ENCODE measurements at places on chromosomes 13 and 19. TPM values are rescaled to one million over a fixed set of nuclear protein-coding genes. Genes with fewer than 3 reads are reported as not detected.
A peak's percentile ranks its signal among the peaks of the same experiment; 100 is the strongest.

IFNL1 gene
- not detected for total RNA-seq

TMEM238 gene
- 2.0 TPM for total RNA-seq

CYP2F1 gene
- total RNA-seq, result not detected

ADAMTSL5 gene
- 0.57 TPM for total RNA-seq

TNNI3 gene
- 4.5 TPM for total RNA-seq

CPAMD8 gene
- not detected for total RNA-seq

DNA sequence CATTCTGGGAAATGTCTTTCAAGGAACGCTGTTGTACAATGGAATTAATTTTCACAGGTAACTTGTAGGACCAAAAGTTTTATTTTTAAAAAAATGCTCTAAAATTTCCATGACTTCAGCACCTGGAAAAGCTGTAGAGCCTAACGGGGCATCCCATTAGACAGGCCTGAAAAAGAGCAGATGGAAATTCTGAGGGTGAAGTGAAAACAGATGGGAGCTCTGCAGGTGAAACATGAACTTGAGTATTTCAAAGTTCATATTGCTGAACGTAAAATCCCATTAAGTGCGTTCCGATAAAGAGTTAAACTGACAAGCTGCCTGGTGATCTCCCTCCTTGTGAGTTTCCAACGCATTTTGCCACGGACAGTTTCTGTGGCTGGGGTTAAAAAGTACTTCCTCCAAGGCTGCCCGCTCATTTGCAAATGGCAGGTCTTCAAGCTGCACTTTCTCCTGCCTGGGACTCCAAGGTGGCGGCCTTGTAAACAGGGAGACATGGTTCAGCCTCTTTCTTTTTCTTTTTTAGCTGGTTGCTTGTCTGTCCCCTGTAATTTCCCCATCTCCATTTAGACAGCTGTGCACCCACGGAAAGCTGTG, 450.4 kb downstream of the FGF9 start:
- no peak for DNase-seq

DNA sequence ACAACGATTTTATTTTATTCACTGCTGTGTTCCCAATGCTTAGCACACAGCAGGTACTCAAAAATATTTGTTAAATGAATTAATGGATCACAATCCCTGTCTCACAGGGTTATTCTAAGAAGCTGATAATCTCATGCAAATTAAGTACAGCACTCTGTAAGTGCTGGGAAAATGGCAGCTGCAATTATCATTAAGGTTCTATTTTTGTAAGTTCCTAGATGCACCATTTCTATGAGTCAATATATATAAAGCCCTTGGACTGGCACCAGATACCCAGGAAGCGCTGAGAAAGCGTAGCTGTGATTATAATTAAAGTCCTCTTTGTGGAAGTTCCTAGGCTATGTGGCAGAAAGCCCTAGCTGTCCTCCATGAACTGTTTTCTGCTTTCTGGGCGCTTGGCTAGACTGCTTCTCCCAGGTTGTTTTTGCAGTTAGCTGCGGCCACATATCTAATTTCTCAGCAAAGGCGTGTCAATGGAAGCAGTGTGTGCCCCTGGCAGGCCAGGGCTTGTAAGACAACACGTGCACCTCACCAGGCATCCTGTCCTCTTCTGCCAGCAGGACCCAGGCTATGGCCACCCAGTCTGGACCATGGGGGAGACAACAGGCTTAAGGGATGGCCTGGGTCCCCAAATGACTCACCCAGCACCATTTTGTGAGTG, 5.2 kb upstream of the SRRM5 start:
- DNase-seq, result no peak

GRCh38 chr13:50574731-50575130, 268.8 kb downstream of the DLEU7 start:
- no peak for DNase-seq

- DNase-seq, result peak; percentile 78
Measured at GRCh38 chr13:113208421-113209335, at the start of gene PCID2. TSS of gene PCID2 (minus strand) at chr13:113208669. CDS start at chr13:113208634, 35 bp downstream.

DNA sequence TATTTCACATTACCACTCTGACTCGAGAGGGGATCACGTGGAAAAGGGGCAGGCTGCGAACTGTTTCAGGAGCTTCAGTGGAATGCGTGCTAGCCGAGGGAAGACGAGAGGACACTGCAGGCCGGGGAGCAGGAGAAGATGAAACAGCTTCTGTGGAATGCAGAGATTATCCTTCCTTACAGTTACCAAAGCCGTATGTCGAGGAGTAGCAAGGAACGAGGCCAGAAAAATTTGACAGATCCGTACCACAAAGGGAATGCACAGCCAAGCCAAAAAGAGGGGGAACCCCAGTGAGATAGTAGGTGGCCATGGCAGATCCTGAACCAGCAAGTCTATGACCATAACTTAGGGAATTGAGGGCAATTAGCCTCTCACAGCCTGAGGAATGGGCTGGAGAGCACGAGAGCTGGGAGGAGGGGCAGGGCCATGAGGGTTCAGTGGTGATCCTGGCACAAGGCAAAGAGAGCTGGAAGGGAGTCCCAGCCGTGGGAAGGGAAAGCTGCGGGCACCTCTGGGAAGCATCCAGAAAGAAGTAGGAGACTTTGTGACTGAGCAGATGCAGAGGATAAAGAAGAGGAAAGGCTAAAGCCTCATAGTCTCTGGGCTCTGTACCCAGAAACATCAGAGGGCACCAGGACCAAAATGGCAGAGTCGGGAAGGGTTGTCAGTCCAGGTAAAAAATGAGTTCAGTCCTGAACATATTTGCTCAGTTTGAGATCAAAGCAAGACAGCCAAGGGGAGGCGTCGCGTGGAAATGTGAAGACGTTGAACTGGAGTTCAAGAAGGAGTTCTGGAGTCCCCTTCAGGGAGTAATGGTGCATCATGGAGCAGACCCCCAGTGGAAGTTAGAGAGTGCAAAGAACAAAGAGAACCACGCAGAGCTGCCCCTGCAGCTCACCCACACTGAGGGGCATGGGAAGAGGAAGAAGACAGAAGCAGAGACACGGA, 5.1 kb downstream of the COL4A1 start:
- no peak for DNase-seq

- DNase-seq, result no peak
Measured at GRCh38 chr13:51112771-51113170, 1.7 kb upstream of the C13orf42 start.

DNA sequence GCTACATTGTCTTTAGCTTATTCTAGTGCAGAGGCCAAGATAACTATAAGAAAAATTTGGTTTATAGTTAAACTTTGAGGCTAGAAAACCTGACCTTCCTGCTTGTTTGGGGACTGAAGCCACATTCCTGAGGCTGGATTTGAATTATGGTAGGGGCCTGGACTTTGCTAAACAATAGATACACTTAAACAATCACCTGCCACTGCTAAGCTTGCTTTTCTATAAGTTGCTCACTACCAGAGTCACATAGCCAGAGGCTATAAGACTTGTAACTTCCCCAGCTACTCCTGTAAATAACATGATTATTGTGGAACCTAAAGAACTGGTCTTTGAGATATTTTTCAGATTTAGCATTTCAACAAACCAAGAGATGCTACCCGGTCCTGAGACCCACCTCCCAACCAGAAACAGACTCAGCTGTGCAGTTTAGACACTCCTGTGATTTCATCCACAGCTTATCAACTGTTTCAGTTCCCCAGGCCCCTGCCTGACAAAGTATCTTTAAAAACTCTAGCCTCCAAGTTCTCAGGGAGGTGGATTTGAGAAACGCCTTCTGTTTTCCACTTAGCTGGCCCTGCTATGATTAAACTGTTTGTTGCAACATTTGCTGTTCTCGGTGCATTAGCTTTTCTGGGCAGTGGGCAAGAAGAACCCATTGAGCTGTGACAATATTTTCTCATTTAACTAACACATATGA, 77.7 kb downstream of the MIPEP start:
- no peak for DNase-seq

GRCh38 chr19:36527341-36527740, 730 bp downstream of the ZNF260 start:
- no peak for DNase-seq

DNA sequence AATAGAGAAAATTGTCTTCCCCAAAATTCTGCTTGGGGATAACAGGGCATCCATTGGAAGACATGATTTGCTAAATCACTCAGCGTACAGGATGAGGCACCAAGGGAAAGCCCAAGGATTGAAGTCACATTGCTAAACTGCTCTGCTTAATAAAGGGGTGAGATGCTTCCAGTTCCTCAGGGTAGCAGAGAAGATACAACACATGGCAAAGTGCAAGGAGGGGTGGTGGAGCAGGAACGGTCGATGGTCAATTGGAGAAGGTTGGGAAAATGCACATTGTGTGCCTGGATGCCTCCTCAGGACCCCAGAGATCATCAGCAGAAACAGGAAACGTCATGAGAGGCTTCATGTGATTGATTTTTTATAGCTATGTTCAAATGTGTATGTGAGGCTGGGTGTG, 116.3 kb upstream of the SOX1 start:
- DNase-seq, result no peak

Measured in NCI-H460 (cell line).